ENCODE measurements at places on chromosomes 16 and 17.

DNA sequence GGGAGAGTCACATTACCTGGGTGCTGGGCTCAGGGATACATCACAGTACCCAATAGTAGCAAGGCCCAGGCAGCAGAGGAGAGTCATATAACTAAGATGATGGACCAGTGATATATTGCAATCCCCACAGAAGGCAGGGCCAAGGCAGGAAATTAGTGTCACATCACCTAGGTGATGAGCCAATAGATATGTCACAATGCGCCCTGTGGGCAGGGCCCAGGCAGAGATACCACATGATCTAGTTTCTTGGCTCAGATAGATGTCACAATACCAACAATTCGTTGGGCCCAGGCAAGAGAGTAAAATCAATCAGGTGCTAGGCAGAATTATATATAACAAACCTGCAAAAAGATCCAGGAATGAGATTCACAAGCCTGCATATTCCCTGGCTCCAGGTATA, 2111.5 kb downstream of the TP53TG3F start:
- no peak for DNase-seq

DNA sequence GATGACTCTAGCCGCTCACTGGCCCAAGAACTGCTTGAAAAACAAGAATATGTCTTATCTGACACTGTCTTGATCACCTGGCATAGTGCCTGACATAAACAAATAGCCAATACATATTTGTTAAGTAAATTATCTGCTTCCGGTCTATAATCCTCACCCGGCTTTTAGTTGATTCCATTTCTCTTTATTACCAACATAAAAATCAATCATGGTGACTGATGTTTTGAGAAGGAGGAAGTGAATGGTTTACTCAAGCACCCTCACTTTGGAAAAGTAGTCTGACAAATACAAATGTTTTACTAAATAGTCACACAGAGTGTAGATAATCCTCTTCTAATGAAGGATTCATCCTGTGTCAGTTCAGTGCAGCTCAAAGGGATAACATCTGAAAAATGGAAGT, 47.0 kb downstream of the SKAP1 start:
- no peak for DNase-seq

GRCh38 chr17:38538906-38539305, 66.8 kb downstream of the SRCIN1 start:
- DNase-seq = no peak

GRCh38 chr17:82392209-82392920, 20.8 kb downstream of the UTS2R start:
- no peak for DNase-seq

GRCh38 chr17:56902348-56902747, 11.5 kb downstream of the TRIM25 start:
- no peak for DNase-seq

GRCh38 chr16:526181-527014, 1.1 kb upstream of the CAPN15 start:
- no peak for DNase-seq

DNA sequence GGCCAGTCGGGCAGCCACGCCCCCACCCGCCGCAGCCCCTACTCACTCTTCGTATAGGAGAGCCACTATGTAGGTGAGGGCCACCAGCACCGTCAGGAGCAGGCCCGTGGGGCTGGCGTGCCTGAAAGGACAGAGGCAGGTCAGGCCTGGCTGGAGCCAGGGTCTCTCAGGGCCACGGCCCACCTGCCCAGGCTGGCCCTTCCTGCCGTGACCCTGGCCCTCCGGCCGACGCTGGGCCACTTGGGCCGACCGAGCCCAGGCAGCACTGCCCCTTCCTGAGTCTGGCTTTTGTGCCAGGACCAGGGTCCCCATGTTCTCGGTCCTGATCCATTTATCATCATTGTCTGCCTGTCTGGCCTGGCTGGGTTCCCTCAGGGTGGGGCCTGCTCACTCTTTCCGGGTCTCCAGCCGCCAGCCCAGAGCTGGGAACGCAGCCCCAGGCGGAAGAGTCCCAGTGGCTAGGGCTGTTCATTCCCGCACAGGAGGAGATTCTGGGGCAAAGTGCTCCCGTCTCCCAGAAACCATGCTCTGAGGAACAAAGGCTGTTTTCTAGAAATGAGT, 10.1 kb upstream of the RASD1 start:
- DNase-seq = no peak

DNA sequence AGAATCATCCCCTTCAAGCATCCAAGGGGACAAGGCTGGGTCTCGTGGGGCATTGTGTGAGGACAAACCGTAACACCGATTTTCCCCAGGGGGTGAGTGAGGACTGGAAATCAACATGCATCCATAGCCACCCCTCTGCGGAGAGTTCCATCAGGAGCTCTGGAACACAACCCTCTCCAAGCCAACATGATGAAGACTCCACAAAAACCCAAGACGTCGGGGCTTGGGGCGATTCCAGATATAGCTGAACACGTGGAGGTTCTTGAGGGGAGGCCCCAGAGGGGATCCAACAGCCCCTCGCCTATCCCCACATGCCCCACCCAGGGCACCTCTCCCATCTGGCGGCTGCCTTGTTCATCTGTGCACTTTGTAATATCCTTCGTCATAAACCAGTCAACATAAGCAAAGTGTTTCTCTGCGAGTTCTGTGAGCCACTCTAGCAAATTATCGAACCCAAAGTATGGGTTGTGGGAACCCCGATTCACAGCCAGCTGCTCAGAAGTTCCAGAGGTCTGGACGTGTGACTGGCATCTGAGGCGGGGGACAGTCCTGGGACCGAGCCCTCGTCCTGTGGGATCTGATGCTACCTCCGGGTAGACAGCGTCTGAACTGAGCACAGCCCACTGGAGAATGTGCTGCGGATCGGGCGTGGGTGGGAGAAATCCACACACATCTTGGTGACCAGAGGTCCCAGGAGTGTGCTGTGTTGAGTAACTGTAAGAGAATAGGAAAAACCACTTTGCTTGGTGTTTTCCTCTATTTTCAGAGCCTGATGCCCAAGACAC, 55.5 kb downstream of the RPH3AL start:
- DNase-seq = no peak

DNA sequence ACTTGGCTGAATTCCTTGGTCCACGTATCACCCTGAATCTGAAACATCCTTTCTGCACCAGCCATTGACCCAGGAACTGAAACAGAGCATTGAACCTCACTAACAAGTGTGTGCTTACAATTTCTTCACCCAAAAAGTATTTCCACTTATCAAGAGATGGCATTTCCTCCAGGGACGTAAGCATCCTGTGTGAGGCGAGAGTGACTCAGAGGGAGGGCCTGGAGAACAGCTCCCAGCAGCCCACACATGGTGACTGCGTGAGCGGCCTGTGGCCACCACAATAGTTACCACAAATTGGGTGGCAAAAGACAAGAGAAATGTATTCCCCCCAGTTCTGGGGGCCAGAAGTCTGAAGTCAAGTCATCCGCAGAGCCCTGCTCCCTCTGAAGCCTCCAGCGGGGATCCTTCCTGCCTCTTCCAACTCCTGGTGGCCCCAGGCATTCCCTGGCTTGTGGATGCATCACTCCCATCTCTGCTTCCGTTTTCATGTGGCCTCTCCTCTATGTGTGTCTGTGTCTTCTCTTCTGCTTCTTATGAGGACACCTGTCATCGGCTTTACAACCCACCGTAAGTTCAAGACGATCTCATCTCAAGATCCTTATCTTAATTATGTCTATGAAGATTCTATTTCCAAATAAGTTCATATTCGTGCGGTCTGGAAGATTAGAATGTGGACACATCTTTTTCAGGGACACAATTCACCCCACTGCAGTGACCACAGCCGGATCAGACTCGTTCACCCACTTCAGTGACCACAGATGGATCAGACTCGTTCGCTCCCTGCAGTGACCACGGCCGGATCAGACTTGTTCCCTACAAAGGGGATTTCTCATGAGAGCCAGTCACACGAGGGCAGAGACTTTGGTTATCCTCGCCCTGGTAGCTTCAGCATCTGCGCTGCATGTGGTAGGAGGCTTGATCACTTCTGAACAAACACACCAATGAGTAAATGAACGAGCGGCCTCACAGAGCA, 122.6 kb upstream of the FOXF1 start:
- DNase-seq = peak; percentile 3

- DNase-seq = no peak
These were observed 3.3 kb downstream of the IFT20 start for GRCh38 chr17:28331891-28332420.

GRCh38 chr17:520447-521182, 168.0 kb upstream of the RPH3AL start:
- no peak for DNase-seq

- no peak for DNase-seq
These were observed 222.9 kb downstream of the CDH8 start for GRCh38 chr16:61813339-61813738.

DNA sequence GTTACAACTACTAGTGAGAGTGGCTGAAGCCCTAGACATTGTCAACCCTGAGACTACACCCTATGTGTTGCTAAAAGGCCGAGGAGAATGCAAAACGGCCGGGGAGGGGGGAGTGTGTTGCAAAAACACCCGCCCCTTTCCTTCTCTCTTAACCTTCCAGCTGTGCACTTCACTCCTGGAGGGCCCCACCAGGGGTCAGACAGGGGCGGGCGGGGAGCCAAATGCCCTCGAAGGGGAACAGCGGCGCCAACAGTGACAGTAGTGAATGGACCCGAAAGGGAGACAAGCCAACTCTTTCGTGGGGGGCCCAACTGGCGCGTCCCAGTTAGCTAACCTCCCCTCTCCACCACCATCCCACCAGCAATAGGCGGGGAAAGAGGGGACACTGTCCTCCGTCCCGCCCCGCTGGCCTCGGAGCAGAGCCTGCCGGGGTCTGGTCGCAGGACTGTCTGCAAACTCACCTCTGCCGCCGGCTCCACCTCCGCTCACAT, 352 bp downstream of the MARF1 start:
- DNase-seq = no peak

DNA sequence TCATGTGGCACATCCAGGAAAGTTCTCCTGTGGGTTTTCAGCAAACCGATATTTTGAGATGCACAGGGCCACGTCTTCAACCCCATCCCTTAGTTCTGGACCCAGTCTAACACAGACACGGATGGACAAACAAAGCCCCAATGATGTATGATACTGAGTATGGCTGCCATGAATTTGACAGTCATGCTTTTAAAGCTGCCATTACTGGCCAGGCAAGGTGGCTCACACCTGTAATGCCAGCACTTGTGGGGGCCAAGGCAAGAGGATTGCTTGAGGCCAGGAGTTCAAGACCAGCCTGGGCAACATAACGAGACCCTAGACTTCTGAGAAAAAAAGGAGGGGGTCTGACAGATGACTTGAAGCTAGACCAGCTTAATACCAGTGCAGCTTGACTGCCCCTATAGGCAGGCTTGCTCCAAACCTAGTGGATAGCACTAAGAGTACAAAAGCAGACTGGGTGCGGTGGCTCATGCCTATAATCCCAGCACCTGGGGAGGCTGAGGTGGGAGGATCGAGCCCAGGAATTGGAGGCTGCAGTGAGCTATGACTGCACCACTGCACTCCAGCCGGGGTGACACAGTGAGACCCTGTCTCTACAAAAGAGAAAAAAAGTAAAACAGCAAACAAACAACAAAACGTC, 10.8 kb upstream of the ZNF629 start:
- no peak for DNase-seq

GRCh38 chr17:11644265-11645212, 46.3 kb downstream of the DNAH9 start:
- peak; percentile 9 for DNase-seq
